ENCODE measurements at places on chromosomes 11 and 22.

GRCh38 chr22:30392661-30393321 is 4.0 kb upstream of the SEC14L2 start:
- no peak for DNase-seq

DNA sequence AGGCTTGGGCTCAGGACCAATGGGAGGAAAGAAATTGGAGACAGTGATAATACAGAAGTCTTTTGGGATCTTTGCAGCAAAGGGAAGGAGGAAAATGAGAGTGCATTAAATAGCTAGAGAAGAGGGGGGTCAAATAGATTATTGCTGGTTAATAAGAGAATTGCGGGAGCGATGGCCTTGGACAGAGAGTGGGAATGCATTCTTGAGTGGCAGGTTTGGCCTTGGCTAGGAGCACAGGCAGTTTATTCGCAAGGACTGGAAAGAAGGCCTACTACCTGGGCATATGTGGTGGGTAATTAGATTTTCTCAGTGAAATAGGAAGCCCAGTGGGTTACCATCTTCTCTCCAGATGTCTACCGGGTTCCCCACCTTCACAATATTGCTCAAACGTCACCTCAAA is 3.5 kb upstream of the MEN1 start:
- no peak for DNase-seq

DNA sequence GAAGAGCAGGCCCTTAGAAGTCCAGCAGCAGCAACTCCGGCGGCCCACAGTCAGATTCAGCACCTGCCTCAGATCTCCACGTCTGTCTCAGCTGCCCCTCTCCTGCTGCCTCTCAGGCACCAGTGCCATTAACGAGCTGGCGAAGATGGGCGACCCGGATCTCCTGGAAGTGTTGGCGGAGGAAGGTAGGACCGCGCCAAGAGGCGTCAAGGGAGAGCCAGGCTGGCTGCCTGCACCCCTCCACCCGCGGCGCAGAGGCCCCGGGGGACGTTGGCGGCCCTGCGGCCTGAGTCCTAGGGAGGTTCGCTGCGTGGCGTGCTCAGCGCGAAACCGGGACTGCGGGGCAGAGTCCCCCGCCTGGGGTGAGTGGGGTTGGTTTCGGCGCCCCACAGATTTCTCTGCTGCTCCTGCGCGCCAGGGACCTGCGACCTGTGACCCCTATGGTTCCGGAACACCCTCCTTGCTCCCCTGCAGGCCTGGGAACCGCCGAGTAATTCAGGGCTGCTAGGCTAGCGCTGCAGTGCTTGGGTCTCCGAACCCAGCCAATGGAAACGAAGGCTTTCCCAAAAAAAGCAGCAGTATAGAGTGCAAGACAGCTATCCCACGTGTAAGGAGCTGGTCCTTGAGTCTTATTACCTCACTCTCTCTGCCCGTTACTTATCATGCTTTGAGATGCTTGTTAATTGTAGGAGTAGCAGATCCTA is 615 bp downstream of the ANO5 start:
- no peak for DNase-seq

DNA sequence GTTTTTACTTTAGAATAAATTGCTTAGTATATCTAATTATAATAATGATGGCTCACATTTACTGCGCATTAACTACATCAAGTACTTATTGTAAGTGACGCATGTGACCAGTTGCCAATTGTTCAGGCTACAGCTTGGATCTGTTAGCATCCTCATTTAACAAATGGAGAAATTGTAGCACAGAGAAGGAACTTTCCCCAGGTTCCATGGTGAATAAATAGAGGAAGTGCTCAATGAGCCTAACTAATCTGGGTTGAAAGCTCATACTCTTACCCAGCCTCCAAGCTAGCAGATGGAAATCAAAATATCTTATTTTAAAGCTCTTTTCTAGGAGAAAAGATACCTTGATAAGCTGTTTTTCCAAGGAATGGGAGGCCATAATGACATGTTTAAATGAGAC is 19.8 kb downstream of the MMP27 start:
- no peak for DNase-seq

DNA sequence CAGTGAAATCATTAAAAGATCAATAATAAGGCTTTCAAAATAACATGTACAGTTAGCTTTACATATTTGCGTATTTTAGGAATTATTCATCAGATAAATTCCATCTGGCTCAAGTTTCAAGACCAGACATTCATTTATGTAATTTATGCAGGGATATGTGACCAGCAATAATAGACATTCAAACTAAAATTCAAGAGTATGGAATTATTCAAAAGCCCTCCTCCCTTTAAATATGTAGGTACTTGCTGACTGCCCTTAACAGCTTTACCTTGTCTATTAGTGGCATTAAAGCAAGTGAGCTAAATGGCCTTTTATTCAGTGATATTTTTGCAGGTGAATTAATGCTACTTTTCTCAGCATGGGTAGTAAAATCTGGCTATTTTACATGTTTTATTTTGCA is 126.1 kb downstream of the LRRC4C start:
- DNase-seq = no peak

DNA sequence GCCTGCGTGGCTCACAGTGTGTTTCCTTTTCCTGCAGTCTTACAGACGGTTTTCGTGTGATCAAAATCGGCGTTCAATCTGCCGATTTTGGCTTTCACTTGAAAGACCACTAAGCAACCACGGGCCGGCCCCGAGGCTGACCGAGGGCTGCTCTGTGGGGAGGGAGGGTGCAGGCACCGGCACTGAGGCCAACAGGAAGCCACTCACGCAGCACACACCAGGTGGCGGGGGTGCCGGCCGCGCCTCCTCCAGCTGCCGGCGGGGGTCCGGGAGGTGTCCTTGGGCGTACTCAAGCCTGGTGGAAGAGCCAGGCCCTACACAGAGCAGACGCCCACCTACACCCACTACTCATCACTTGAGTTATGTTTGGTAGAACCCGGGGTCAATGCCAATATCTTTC is 14.3 kb downstream of the TOLLIP start:
- no peak for DNase-seq

GRCh38 chr11:45803971-45804760 is 783 bp upstream of the SLC35C1 start:
- peak; percentile 35 for DNase-seq

DNA sequence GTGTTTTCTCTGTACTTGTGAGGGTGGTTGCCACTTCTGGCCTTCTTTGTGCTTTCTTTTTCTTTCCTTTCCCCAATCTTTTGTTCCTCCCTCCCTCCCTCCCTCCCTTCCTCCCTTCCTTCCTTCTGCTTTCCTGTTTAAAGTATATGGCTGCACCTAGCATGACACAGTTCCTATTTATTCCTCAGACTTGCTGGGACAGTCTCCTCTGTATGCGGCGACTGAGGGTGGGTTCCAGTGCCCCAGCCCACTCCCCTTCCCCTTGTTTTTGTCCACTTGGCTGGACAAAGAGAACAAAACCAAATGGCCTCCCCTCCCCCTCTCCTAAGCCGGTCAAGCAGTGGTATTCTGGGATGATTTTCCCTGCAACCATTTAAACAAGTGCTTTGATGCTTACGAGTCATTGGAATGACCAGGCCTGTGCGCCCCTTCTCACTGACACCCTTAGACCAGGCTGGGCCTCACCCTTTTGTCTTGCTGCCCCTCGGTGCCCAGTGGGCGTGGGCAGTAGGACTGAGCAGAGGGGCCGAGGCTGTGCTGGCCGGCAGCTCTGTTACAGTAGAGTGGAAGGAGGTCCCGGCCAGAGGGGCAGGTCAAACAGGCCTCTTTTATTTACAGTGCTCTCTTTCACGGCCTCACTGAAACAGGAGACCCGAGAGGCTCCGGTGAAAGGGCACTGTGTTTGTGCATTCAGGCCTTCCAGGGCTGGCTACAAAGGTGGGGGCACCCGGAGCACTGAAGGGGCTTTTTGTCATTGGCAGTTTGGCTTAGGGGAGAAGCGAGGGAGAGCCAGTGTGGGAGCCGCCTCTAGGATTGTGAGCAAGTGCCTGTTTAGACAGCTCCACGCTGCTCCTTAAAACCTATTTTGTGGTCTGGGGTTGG is 32.2 kb downstream of the ZBTB16 start:
- no peak for DNase-seq

- no peak for DNase-seq
Measured at GRCh38 chr11:7154881-7155361, 66.1 kb downstream of the RBMXL2 start.

DNA sequence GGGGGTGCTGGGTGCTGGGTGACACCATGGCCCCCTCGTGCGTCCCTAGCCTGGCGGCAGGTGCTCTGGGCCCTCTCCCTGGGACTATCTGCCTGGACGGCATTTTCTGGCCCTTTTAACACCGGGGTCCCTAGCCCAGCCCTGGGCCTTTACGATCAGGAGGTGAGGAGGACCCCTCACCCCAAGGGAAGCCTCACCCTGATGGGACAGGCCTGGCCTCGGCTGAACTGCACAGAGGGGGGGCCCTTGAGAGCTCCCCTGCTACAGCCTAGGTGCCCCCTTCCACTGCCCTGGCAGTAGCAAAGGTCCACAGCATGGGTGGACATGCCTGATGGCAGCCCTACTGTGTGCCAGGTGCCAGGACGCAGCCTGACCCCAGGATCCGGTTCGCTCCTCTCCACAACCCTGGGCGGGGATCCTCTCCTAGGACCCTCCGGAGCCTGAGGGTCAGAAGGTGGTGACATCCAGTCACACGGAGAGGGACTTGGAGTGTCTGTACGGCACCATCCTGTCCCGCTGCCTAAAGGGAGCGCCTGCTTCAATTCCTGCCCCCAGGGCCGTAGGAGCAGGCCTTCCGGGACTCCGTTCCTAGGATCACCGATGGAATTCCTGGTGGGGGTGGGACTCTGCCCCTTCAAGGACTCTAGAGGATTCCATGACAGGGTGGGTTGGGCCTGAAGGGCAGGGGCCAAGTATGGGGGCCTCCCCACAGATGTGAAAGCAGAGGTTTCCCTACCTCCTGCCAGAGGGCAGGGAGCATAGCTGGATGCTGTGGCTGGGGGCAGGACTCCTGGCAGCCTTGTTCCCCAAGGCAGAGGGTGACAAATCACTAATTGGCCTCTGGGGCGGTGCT is 33.0 kb upstream of the TH start:
- no peak for DNase-seq

Data from activated gamma-delta T cell treated with anti-CD3 and anti-CD28 coated beads, Interleukin-2, amount 50 U/mL, for 16 hours (primary cell).